Aortic smooth muscle cell (primary cell): ENCODE measurements at places on chromosomes 1 and 21. TPM values are rescaled to one million over a fixed set of nuclear protein-coding genes. Genes with fewer than 3 reads are reported as not detected.

Gene RGS5
- total RNA-seq: 12.7 and 76.0 TPM in 2 replicates

Gene PPIAL4G
- 0.06 TPM in 1 of 2 replicates, not detected in the other for total RNA-seq

Gene SPRR5
- not detected in 2 replicates for total RNA-seq

Gene APCS
- not detected in 2 replicates for total RNA-seq

Gene CD48
- total RNA-seq: not detected in 2 replicates

Gene ESRRG
- total RNA-seq: 0.06 and 0.13 TPM in 2 replicates

Gene RHD
- total RNA-seq: not detected in 2 replicates

Gene F5
- under 0.01 TPM in 1 of 2 replicates, not detected in the other for total RNA-seq

Gene VSIG8
- total RNA-seq: under 0.01 and 0.06 TPM in 2 replicates

Gene ZNF691
- 7.0 and 7.3 TPM in 2 replicates for total RNA-seq

Gene SYTL1
- 0.13 and 0.19 TPM in 2 replicates for total RNA-seq

Gene LCE6A
- total RNA-seq: not detected in 2 replicates

Gene ZNF648
- total RNA-seq: not detected in 2 replicates
